ENCODE measurements at places on chromosomes 3 and 15.

- DNase-seq, result no peak
Measured at GRCh38 chr15:80518522-80518921, 114.3 kb downstream of the ARNT2 start.

DNA sequence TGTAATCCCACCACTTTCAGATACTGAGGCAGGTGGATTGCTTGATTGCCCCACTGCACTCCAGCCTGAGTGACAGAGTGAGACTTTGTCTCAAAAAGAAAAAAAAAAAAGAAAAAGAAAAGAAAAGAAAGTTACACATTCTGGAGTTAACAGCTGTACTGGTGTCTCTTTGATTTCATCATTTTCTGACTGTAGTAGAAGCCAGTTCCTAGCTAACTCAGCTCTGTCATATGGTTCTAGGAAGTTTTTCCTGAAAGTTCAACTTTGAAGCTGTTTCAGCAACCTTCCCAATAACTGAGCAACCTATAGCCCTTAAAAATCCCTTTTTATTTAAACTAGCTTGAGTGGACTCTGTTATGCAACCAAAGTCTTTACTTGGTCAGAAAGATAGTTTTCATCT is 104.6 kb upstream of the STRIT1 start:
- no peak for DNase-seq

DNA sequence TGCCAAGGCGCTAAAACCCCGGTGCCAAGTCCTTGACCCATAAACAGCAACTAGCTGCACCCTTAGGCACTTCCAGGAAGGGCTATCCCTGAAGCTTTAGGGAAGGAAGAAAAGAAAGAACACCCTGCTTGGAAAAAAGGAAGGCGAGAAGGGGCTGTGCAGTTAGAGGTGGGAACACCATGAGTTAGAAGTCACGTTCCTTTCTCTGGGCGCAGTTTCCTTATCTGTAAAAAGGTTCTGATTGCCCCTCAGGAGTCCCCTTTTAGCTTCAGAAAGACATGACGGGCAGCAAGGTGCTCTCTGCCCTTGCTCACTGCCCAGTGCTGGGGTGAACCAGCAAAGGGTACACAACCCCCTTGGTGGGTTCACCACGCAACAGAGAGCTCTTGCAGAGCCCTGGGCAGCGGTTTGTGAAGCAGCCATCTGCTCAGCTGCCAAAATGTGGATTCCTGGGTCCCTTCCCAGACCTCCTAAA is 798 bp downstream of the GCHFR start:
- DNase-seq, result no peak

DNA sequence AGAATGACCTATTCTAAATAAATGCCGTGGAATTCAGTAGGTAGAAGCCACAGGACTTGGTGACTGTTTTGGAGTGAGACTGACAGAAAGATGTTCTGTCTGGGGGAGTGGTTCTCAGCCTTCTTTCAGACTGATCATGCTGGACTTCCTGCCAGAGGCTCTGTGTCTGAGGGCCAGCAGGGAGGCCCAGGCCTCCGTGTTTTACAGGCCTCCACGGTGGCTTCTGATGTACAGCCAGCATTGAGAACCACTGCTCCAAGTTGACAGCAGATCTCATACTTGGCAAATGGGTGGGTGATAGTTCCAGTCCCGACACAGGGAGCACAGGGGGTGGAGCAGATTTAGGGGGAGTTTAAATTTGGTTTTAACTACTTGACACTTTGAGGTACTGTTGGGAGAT is 6.7 kb upstream of the PIGZ start:
- no peak for DNase-seq

GRCh38 chr3:66486202-66486601 is 14.6 kb downstream of the LRIG1 start:
- no peak for DNase-seq

DNA sequence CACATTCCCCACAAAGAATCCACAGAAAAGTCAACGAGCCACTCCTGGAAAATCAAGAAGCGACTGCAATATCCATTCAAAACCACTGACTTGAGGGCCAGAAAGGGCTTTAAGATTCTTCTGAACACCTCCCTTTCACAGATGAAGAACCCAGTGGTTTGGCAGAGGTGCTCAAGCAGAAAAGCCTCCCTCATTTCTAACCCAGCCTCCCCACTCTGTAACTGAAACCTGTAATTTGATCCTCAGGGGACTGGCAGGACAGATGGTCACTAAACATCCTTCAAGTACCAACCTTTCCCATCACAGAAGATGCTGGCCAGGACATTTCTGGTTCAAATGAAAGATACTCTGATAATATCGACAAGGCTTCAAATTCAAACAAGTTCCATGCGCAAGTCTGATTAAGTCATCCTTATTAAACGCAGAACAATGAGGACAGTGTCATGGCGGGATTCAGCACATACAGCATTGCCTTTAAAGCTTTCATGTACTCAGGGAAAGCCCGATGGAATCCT is 5.5 kb downstream of the SEMA5B start:
- no peak for DNase-seq

GRCh38 chr3:25053360-25053759 is 374.7 kb upstream of the RARB start:
- DNase-seq, result no peak

- no peak for DNase-seq
Measured at GRCh38 chr15:69812861-69813261, 284.9 kb downstream of the TLE3 start.

- no peak for DNase-seq
Measured at GRCh38 chr3:41502023-41502422, 302.7 kb downstream of the CTNNB1 start.

All from vagina (tissue), 2 donors.